ENCODE measurements at places on chromosomes 4 and X.

DNA sequence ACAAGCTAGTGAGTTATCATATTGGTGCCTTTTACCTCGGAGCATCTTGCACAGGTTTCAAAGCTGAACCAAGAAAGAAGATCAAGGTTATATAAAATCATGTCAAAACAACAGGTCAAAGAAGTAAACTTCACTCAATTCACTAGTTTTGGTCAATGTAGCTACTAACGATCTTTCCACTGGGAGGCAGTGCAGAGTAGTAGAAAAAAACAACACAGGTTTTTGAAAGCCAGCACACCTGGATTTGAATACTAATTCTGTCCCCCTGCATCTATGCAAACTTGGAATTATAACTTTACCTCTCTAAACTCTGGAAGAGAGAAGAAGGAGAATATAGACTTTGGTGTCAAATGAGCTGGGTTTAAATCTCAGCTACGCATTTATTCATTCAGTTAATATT, 266.1 kb downstream of the GRIA3 start:
- no peak for DNase-seq

DNA sequence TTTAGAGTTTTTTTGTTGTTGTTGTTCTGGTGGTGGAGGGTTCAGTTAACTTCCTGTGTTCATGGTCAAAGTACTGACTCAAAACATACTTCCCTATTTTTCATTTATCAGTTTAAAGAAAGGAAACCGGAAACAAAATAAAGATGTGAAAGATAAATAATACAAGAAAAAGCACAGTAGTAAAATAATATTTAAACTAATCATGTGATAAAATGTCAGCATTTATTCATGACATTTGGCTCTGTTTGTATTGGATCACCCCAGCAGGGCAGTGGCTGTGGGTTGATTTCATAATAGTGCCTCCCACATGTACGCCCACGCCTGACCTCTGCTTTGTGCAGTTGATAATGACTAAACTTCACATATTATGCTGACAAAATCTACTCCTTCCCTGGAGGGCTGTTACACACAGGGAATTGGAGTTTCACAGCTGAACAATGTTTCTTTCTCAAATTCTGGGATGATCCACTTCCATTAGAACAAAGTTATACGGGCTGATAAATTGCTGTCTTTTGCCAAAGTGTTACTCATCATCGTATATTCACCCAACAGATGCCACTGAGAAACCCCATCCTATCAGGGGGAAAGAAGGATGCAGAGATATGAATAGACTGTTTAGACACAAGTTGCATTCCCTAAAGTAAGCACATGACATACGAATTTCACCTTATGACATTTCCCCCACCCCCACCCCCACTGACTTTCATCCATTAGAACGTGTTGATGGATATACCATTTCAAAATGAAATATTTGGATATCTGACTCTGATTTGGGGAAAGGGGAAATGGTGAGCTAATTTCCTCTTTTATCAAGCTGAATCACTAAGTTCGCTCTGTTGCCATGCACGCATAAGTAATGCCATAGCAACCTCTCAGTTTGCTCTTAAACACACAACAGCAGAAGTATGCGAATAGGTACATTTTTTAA, 48.3 kb downstream of the AMELX start:
- DNase-seq = no peak

DNA sequence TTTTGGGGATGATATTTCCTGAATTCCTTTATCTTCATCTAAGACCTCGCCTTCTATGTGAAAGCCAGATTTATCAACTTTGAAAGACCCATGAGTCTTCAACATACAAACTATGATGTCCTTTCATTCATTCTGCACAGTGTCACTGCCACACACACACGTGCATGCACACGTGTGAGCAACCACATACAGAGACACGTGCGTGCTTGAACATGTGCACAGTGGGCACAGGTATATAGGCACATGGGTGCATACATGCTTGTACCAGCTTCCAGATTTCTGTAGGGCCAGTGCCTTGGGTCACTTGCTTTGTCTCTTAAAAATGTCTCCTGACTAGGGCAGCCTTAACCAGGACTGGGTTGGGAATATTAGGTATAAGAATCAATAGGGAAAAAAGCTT, 49.1 kb upstream of the RBPJ start:
- no peak for DNase-seq

DNA sequence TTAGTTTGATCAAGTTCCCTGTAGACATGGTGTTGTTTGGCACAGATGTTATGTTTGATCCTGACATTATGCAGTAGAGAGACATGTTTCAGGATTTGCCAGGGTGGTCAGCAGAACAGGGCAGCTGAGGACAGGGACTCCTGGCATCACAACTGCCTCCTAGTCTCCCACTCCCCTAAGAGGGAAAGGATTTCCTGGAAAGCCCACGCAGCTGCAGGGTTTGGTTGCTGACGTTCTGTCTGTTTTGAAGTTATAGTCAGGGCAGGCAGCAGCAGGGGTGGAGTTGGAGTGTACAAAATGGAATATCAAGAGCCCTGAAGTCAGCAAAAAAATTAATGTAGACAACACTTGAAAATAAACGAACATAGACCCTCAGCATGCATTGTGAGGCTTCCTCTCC, 125.4 kb downstream of the CPE start:
- no peak for DNase-seq

DNA sequence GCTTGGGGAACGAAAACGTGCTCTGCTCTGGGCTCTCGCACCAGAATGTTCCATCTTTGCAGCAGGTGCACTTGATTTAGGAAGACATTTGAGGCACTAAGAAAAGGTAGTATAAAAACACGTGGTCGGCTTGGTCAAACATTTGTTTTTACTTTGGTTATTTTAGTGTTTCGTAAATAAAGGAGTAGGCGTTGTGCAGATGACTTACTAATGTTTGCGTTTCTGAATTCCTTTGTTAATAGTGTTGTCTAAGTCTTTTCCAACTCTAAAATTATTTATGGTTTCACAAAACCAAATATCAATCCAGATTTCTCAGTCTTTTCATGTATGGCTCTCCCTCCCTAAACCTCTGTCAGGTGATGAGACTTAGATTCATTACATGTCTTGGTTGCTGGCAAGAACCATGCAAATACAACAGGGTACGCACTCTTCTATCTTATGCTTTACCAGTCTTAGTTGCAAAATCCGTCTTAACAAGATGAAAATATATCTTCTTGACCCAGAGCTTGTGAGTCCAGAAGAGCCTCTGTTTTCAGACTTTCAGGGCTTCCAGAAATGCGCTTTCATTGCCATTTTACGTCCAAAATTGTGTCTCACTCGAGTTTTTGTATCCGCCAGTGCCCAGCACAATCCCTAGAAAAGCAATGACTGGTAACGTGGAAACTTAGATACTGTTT, 686 bp downstream of the MTHFD2L start:
- DNase-seq = no peak

DNA sequence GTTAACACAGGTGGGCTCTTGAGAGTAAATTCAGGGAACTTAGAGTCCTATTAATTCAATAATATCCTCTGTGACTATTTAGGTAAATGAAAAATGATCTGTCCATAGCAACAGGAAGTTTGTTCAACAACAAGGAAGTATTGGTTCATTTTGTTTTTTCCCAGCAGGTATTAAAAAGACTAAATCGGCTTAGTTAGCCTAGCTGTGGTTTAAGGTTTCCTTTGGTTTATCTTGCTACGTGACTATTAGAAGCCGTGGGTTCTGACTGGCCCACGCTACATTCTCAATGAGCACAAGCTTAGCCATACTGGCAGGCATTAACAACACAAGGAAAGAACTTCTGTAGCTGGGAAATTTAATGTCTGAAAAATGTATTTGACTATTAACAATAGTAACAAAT, 168.8 kb upstream of the HS3ST1 start:
- no peak for DNase-seq

GRCh38 chr4:67549123-67549522, 3.8 kb upstream of the CENPC start:
- DNase-seq = no peak

Measured in stimulated activated CD8-positive, alpha-beta memory T cell treated with anti-CD3 and anti-CD28 coated beads, Interleukin-4, amount 100 ng/mL, for 48 hours (primary cell).